ENCODE measurements at places on chromosomes 2 and 18.

DNA sequence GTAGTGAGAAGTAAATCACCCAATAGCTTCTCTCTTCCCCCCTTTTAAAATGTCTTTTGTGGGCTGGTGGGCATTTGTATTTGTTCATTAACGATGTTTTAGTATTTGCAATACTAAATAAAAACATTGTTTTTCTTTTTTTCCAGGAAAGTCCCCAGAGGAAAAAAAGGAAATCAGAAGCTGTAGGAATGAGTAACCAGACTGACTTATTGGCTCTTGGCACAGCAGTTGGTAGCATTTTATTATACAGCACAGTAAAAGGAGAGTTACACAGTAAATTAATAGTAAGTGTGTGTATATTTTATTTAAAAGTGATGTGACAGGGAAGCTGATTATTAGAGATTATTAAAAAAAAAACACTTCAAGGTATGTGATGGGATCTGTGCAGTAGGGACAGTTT lies 7.4 kb downstream of the WDR43 start:
- no peak for DNase-seq

- DNase-seq: no peak
Observed at GRCh38 chr2:239959059-239959971, 65.8 kb downstream of the NDUFA10 start.

DNA sequence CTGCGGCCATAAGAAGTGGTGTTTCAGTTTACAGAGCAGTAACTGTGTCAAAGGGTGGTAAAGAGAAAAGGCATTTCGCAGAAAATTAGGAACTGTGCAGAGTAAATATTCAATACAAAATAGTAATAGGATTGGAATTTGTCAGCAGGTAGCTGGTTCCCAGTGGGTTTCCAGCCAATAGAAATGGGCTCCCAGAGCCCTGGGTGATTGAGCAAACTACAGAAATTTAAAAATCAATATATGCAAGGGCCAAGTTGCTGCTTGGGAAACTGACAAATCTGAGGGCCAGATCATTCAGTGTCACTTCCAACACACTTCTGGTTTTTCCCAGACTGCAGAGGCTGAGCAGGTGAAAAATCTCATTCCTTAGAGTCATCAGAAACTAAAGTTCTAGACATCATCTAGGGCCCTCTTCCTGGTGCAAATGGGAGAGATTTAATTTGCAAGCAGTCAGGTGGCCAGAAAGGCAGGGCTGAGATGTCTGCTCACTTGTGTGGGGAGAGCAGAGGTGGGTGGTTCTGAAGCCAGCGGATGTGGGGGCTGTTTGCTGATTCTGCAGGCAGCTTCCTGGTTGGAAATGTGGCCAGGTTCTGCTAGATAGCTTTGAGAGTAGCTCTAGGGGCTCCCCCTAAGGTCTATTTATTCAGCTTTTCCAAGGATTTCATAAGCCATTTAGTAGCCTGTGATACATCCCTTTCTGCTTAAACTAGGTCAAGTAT lies 182.4 kb downstream of the NCK2 start:
- DNase-seq: peak; percentile 8

DNA sequence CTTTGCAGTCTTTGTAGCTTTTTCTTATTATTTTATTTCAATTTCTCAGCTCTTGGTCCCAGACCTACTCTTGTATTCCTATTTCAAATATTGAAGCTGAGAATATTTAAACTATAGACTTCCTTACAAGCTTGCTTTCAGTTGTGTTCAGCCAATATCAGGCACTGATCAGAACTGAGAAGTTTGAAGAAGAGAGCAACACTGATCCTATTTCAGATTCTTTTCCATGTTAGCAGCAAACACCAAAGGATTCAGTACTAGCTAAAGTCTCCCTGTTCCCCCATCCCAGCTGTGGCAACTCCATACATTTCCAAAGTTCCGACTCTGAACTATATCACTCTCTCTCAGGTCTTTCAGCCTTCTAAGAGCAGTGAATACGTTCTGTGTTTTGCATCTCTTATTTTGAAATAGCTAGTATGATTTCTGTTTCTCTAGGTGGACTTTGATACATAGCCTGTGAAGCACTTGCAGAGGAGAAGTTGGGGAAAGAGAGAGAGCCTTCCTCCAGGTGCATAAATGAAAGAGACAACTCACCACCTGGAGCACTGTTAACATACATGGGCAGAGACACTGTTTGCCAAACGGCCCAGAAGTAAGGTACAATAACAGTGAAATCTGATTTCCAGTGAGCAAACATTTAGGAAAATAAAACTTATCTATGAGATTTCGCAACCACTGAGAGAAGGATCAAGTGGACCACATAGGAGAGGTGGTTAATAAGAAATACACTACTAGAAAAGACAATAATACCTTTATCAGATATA lies 135.0 kb upstream of the ZNF804A start:
- DNase-seq: no peak

DNA sequence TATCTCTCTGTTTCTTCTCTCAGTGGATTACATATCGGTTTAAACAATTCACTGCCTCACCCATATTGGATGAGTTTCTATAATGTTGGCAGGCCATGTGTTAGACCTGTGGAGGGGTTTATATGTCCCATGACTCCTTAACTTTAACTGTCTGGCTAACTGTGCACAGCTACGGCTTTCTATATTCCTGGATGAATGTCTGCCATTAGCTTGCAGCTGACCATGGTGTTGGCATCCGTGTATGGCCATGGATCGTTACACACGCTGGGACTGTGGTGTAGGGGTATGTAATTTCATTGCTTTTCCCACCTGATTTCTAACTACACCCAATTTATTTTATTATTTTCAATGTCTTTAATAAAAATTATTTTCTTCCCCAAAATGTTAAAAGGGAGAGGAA lies 3.3 kb upstream of the TANC1 start:
- DNase-seq: no peak

DNA sequence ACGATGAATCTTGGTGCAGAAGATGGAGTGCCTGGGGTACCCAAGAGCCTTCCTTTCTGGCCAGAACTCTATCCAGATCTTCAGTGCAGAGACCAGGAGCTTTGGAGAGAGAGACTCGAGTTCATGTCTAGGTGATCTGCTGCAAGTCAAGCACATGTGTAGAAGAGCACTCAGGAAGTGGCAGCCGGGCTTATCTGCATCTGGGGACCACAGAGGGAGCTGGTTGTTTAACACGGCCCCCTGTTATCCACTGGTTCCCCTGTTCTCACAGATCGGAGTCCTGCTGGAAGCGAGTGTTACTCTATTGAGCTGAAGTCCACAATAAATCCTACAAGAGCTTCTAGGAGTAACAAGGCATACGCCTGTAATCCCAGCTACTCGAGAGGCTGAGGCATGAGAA lies 128.3 kb downstream of the ACOXL start:
- no peak for DNase-seq

DNA sequence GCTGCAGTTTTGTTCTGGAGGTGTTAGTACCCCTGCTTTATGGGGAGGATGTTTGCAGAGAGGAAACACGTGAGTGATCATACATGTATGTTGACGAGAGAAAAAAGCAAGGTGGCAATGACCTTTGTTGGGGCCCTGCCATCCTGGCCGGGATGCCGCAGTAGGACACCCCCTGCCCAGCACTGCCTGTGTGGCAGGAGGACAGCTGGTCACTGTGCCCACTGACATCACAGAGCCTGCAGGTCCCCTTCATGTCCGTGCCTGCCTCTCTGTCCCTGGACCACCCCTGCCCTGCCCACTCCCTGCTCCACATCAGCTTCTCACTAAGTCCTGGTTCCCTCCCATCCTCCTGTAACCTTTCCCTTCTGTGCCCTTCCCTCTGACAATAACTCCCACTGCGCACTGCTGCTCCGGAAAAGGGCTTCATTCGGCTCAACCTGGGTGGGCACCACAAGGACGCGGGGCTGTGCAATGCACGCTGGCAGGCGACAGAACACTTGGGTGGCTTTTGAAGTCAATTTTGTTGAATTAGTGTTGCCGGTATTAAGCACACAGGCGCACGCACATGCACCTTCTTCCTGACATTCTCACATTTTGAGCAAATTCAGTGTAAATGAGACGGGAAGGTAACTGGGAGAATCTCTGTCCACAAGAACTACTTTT lies 51.5 kb upstream of the TWIST2 start:
- no peak for DNase-seq
